HuH-7.5 (cell line): ENCODE measurements at places on chromosomes 16 and 17.

- no peak for DNase-seq
Measured at GRCh38 chr17:13554231-13554630, 47.5 kb downstream of the HS3ST3A1 start.

- no peak for DNase-seq
Measured at GRCh38 chr17:83202002-83203000, 122.9 kb downstream of the METRNL start.

GRCh38 chr17:73616873-73617404 lies 27.3 kb downstream of the SDK2 start:
- no peak for DNase-seq

DNA sequence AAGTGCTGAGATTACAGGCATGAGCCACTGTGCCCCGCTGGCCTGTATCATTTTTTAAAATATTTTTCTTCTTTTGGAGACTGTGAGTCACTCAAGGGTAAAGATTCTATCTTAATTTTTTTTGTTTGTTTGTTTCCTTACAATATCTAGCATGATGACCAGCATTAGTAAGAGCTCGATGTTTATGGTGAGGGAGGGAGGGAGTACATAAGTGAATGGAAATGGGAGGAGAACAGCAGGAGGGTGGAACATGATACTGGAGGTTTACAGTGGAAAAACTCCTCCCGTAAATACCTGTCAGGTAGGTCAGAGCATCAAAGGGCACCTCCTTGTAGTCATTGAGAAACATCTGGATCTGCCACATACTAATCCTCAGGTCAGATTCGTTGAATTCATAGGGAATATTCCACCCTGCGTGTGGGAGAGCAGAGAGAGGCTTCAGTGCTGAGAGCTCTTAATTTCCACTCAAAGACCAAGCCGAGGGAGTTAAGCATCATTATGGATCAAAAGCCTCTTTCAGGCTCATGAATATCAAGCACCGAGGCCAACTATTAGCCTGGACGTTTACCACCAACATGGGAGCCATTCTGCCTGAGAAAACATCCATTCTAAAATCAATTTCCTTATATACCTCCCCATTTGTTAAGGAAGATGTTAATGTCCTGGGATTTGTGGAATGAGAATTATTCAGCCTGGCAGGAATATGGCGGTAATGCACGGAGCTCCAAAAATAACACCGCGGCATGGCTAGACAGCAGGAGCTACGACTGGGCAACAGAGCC lies 51.8 kb downstream of the LYRM1 start:
- no peak for DNase-seq

GRCh38 chr16:65667011-65667578 lies 545.2 kb upstream of the CDH11 start:
- no peak for DNase-seq

DNA sequence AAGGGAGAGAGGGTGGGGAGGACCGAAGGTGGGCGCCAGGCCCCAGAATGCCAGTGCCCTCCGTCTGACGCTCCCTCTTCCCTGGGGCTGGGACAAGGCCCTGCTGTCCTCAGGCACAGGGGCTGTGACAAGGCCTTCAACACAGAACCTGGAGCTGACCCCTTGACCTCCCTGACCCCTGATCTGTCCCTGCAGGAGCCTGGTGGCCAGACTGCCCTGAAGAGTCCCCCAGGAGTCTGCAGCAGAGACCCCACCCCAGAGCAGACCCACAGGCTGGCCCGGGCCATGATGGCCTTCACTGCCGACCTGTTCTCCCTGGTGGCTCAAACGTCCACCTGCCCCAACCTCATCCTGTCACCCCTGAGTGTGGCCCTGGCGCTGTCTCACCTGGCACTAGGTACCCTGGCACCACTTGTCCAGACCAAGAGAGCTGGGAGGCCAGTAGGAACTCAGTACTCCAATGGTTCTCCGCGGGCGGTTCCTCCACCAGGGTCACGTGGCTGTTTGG lies 2.9 kb downstream of the SERPINF2 start:
- no peak for DNase-seq

- DNase-seq: peak; percentile 94
Measured at GRCh38 chr16:30775392-30776188, 11.4 kb downstream of the ZNF629 start.

DNA sequence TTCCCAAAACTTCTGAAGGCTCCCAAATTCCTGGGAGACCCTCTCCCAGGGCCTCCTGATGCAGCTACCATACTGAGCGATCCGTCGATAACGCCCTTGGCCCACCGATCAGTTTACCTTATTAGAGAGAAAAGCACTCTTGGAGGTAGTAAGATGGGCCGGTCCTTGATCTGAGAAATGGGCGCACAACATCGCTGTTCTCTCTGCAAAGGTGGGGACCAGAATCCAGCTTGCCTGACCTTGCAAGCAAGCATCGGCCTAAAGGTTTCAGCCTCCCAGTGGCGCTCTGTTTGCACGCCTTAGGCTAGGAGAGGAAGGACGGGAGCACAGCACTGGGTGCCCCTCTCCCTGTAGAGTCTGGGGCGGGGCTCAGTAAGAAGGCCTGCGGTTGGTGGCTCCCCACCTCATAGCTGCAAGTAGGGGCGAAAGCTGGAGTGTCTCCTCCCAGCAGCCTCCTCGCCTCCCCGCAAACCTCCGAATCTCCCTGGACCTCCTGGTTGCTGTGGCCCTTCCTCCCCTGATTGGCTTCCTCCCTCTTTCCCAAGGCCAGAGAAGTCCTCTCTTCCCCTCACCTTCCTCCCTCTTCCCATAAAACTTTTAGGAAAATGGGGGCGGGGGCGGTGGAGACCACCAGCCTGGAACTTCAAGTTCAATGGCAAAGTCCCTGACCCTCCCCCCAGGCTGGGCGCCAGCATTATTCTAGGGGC lies at the start of gene PRAC1:
PRAC1 (minus strand) TSS at position 318 of the 707 bp plus-strand sequence; CDS start at position 192, 126 bp downstream.
- DNase-seq: no peak

DNA sequence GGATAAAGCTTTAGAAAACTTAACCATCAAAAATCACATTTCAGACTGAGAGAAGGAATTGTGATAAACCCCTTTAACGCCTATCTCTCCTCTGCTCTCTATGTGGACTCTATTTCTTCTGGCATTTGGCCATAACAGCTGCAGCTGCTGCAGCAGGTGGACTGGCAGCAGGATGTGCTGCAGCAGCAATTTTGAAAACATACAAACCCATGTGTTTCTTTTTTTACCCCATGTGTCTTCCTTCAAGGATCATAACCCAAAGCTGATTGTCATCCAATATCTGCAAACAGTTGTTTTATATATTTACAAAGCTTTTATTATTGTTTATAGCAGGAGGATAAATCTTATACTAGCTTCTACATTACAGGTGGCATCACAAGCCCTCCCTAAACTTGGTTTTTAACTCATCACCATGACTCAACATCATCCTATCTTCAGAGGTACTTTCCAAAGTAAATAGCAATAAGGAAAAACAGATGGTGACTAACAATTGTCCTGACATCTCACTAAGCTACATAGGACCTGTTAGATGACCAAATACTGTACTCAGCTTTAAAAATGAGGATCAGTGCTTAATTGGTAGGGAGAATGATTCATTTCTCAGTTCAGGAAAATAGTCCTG lies 14.5 kb upstream of the KRTAP9-2 start:
- DNase-seq: no peak

GRCh38 chr16:4327386-4328045 lies 11.6 kb downstream of the GLIS2 start:
- no peak for DNase-seq

DNA sequence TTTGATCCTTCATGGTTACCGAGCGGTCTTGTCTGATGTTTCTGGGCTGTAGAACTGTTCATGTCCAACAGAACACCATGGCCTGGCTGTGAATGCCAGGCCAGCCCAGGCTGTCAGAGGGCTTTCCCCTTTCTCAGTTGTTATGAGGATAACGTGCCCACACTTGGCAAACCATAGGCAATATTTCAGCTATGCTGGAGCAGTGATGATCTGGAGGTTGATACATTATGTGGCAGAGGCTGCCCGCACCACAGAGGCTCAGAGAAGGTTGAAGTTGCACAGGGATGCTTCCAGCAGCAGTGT lies 92.9 kb downstream of the C16orf78 start:
- DNase-seq: no peak

DNA sequence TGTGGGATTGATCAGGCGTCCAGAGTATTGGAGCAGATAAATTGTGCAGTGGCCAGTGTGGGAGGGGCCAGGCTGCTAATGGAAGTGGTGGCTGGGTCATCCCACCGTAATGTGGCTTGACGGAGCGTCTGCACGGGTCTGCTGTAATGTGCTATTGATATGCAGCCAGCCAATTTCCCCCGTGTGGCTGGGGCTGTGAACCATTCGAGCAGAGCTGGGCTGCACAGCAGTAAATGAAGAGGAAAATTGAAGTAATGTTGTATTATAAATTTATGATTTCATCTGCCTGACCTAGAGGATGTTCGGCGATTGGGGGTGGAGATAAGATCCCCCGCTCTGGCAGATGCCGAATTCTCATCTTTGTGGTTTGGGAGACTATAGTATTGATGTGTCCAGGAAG lies 121.5 kb downstream of the CCDC182 start:
- no peak for DNase-seq

DNA sequence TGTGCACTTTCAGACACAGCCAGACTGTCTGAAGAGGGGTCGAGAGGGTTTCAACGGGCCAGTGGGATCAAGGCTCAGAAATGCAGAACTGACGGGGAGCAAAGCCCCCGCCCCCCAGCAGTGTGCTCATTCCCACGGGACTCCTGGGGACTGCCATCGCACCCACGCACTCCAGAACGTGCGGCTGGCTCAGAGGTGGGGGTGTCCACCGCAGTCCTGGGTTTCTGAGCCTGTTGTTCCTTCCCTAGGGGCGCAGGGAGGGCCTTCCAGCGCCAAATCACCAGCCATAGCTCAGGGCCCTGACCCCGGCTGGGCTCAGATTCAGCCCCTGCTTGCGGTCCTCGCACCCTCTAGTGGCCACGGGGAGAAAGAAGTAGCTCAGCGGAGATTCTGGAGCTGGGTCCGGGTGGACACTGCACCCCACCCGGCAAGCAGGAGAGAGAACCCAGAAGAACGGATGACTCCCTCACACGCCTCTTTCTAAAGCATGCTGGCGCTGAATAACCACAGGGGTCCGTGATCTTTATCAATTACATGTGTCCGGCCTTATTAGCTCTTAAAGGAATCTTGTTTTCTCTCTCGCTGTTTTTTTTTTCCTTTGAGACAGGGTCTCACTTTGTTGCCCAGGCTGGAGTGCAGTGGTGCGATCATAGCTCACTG lies 45.0 kb upstream of the USP7 start:
- DNase-seq: peak; percentile 85

DNA sequence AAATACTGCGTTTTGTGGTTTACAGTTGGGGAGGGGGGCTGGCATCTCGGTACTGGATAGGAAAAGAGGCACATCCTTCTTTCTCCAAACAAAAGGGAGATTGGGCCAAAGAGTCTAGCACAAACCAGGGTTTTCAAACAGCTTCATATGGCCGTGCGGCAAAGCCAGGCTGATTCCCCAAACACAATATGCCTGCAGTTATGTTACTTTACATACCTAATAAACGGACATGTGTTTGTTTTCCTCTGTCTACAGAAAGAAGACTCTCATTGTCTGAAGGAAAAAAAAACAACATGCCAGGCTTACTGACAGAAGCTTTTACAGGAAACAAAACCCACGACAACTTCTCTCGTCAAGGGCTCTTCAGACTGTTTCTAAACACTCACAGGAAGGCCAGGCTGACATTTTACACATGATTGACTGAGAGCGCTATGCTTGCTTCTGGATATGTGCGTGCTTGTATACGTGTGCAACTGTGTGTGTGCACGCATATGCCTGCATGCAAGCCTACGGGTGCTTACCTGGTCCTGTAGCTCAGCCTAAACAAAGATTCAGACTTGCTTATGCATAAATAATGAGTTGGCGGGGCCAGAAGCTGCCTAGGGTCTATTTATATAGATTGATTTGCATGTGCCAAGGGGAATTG lies 461.0 kb upstream of the C16orf82 start:
- DNase-seq: no peak
